ENCODE measurements at places on chromosomes 12 and 14. TPM values are rescaled to one million over a fixed set of nuclear protein-coding genes. Genes with fewer than 3 reads are reported as not detected.

The INSM2 gene
- polyA plus RNA-seq, result not detected

The NTF3 gene
- 1.5 TPM for polyA plus RNA-seq

The PLEKHD1 gene
- polyA plus RNA-seq, result 0.01 TPM

The TSHR gene
- not detected for polyA plus RNA-seq

The KRT82 gene
- polyA plus RNA-seq, result not detected

The ASCL1 gene
- not detected for polyA plus RNA-seq

The SDS gene
- polyA plus RNA-seq, result 0.33 TPM

The AMDHD1 gene
- 0.39 TPM for polyA plus RNA-seq

The SRRM4 gene
- polyA plus RNA-seq, result 0.37 TPM

The TOMM20L gene
- polyA plus RNA-seq, result not detected

The GALNT4 gene
- 1.2 TPM for polyA plus RNA-seq

The SPIC gene
- not detected for polyA plus RNA-seq

The TCL1A gene
- polyA plus RNA-seq, result not detected

The LAG3 gene
- polyA plus RNA-seq, result 0.13 TPM

The TTC8 gene
- polyA plus RNA-seq, result 6.1 TPM

The MMP19 gene
- 6.0 TPM for polyA plus RNA-seq

The AKAP3 gene
- polyA plus RNA-seq, result 0.93 TPM

The SERPINA4 gene
- not detected for polyA plus RNA-seq

The SERPINA3 gene
- 408 TPM for polyA plus RNA-seq

The SAMD4A gene
- polyA plus RNA-seq, result 14.0 TPM

The TSPAN11 gene
- 0.67 TPM for polyA plus RNA-seq

The SLC4A8 gene
- polyA plus RNA-seq, result 0.22 TPM

The HCAR1 gene
- 0.04 TPM for polyA plus RNA-seq

The MYBPC1 gene
- 1.2 TPM for polyA plus RNA-seq

The PSMB5 gene
- polyA plus RNA-seq, result 35.6 TPM

The ADAM21 gene
- not detected for polyA plus RNA-seq

The ETFBKMT gene
- polyA plus RNA-seq, result 2.7 TPM

The BEST3 gene
- 0.35 TPM for polyA plus RNA-seq

The KRT78 gene
- not detected for polyA plus RNA-seq

The KERA gene
- polyA plus RNA-seq, result not detected

The KRT77 gene
- polyA plus RNA-seq, result not detected

The FZD10 gene
- polyA plus RNA-seq, result 0.07 TPM

The PTPN21 gene
- polyA plus RNA-seq, result 9.7 TPM

The CYP46A1 gene
- polyA plus RNA-seq, result 2.3 TPM

The TCTN2 gene
- polyA plus RNA-seq, result 2.8 TPM

The ARHGDIB gene
- 114 TPM for polyA plus RNA-seq

The SERPINA10 gene
- polyA plus RNA-seq, result not detected

The ACRBP gene
- 0.29 TPM for polyA plus RNA-seq

The PRB4 gene
- polyA plus RNA-seq, result not detected

The KLHDC1 gene
- polyA plus RNA-seq, result 6.9 TPM

The E2F7 gene
- 0.29 TPM for polyA plus RNA-seq

The NGB gene
- polyA plus RNA-seq, result not detected

The CIROP gene
- polyA plus RNA-seq, result not detected

The PRORP gene
- 16.7 TPM for polyA plus RNA-seq

The SLC10A1 gene
- not detected for polyA plus RNA-seq

All from heart right ventricle (tissue), 16 donors.